ENCODE measurements at places on chromosomes 2 and 18. TPM values are rescaled to one million over a fixed set of nuclear protein-coding genes. Genes with fewer than 3 reads are reported as not detected.

The DCDC2C gene
- not detected for total RNA-seq

The TMEM178A gene
- total RNA-seq = 2.6 TPM

The CCDC150 gene
- total RNA-seq = 1.5 TPM

The CAPN14 gene
- total RNA-seq = 0.16 TPM

The RESP18 gene
- not detected for total RNA-seq

The RRM2 gene
- total RNA-seq = 0.35 TPM

The BOK gene
- 4.5 TPM for total RNA-seq

The TTR gene
- total RNA-seq = not detected

The EPHA4 gene
- 72.6 TPM for total RNA-seq

The DNAJC5G gene
- total RNA-seq = 1.6 TPM

The METTL21A gene
- total RNA-seq = 10.8 TPM

The GPR39 gene
- not detected for total RNA-seq

The CFAP53 gene
- 0.48 TPM for total RNA-seq

The RAD51AP2 gene
- total RNA-seq = 0.43 TPM

The SOS1 gene
- total RNA-seq = 27.3 TPM

The MATN3 gene
- total RNA-seq = 0.11 TPM

The ITGAV gene
- total RNA-seq = 234 TPM

The TUBB8B gene
- not detected for total RNA-seq

The ATOH8 gene
- 21.0 TPM for total RNA-seq
